Trophoblast cell (in vitro differentiated cells and primary cell): ENCODE measurements at places on chromosomes 12 and 14.

- peak; percentile 82 for DNase-seq
Measured at GRCh38 chr12:115710104-115710564, 567.4 kb downstream of the MED13L start.

DNA sequence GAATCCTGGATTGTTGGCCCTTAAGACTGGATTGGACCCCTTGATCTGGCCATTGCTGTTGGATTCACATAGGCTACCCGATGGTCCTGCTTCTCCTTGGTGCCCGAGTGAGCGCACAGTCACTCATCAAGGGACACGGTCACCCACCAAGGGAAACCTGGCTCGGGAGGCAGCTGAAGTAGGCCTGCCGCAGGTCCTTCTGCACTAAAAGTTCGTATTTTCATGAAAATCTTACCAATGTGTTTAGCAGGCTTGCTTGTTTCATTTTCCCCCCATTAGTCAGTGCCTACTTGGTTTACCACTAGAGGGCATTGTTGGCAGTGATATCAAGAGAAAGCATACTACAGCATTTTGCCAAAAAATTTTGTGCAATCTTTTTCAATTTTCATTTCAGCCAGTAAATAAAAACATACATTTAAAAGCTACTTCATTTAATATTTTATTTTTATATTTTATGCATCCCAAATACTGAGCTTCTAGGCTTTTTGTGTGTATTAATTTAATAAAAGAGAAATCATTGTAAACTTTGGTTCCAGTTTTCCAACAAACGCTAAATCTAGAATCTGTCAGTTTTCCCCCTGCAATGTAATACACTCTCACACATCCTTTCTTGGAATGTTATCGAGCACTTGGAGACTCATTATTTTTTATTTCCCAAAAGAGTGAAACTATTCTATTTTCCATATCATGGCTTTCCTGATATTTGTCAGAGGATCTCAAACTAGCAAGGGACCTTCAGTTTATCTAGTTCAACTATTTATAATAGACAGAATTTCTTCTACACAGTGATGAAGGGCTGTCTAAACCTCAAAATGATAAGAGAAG lies 116.7 kb downstream of the LMNTD1 start:
- peak; percentile 84 for DNase-seq

GRCh38 chr14:100680439-100681051 lies 46.1 kb upstream of the DLK1 start:
- no peak for DNase-seq

DNA sequence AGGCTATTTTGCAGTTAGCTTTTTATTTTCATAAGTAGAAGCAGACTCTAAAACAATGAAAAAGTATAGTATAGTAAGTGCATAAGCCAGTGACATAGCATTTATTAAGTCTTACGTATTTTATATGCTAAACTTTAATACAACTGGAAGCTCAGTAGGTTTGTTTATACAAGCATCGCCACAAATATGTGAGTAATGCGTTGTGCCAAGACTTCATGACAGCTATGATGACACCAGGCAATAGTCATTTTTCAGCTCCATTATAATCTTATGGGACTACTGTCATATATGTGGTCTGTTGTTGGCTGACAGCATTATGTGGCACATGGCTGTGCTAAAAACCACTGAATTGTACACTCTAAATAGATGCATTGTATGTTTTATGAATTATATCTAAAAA lies 40.3 kb downstream of the SLC38A2 start:
- no peak for DNase-seq

DNA sequence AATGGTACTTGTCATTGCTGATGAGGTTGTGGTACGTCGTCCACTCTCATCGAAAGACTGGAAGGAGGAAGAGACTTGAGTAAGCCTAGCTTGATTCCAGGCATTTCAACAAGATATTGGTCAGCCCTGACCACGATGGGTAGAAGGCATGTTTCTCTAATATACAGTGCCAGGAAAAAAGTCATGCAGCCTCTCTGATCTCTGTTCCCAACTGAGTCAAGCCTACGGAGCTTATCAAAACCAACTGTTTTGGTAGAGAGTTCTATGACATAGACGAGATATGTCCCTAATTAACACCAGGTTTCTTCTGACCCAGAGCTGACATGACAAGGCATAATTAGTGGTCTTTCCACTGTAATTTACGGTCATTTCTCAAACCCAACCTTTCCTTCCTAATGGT lies 58.5 kb downstream of the NIN start:
- DNase-seq: no peak

DNA sequence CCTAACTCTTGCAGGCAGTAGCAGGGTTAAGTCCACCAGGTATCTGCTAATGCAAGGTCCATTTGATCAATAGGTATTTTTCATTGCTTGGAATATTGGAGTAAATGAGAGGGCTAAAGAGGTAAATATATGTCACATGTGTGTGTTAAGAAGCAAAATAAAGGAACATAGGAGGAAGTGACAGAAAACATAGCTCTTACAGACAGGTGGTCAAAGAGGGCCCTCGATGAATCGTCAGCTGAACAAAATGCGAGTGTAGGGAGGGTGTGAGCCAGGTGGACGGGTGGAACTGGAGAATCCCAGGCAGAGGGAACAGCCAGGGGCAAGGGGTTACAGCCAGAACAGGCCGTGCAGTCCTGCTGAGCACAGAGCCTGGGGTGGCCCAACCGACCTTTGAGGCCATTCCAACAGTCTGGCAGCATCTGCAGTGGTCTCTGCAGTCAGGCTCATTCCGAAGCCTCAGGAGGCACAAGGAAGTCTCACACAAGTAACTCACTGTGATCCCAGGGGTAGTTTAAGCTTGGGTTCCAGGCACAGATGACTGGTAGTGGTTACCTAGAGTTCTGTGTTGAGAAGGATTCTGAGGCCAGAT lies 43.2 kb downstream of the CCDC88C start:
- no peak for DNase-seq

DNA sequence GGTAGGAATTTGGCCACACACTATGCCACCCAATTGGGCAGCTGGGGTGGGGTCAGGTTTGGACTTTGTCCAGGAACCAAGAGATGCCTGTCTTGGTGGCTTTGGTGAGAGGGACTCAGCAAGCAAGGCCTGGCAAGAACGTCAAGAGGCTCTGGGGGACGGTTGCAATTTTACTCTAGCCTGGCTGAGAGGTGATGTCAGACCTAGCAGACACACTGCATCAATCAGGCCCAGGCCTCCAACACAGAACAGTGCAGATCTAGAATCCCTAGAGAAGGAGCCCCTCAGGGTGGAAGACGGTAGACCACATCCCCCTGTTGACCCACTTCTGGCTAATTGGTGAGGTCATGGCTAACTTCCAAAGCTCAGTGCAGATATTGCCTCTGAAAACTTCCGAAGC lies 1.6 kb upstream of the UNC119B start:
- DNase-seq: no peak

GRCh38 chr14:104294983-104295680 lies 156.7 kb downstream of the KIF26A start:
- DNase-seq: no peak

DNA sequence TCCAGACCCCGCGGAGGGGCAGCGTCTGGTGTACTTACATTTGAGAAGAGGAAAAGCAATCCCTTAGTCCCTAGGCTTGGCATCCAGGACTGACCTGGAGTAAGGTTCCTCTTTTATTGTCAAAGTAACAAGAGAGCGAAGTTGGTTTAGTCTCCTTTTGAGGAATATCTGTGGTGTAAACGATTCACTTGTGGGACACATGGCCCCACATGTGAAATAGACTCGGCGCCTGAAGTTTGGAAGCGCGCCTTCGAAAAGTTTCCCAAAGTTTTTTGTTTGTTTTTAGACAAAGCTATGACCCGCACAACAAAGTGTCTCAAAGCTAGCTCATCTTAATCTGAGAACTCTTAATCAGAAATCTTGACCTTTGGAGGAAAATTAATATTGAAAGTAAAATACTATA lies 744 bp downstream of the STYX start:
- DNase-seq: no peak

DNA sequence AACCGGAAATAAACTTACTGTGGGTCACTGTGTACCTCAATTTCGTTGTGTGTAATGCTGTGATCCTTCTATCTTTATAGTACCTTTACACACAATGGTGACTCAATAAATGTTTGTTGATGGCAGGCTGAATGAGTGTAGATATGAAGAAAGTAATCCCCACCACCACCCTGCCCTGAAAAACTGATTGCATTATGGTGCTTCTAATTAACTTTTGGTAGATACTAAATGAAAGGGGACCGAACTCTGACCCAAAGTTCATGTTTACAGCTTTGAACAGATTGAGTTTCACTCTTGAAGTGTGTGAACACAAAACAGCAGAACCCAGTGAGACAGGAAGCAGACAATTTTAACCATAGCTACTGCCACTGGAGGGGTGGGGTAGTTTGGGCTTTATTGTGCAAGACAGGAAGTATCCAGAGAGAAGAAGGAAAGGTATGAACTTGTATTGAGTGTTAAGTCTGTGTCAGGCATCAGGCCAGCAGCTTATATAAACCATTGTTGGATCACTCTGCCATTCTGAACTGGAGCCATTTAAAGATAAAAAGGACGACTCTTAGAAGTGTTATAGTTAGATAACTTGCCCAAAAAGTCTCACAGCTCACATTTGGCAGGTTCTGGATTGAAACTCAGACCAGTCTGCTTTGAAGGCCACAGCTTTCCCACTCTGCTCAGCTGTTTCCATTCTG lies 197.0 kb upstream of the AMIGO2 start:
- DNase-seq: no peak

DNA sequence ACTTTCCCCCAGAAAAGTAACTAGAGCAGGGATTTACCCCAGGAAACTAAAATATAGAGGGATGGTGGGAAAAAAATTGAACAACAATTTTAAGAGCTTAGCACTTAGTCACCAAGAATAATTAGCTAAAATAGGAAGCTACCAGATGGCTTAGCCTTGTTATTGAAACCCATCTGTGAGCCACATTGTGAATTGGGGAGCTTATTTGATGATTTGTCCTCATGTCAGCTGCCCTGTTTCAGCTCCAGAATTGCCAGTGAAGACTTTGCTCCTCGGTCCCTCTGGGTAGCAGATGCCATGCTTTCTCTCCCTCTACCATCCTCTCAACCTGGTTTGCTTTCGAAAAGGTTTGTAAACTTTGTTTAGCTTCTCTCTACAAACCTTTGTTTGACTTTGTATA lies 67.7 kb upstream of the PTHLH start:
- DNase-seq: no peak

DNA sequence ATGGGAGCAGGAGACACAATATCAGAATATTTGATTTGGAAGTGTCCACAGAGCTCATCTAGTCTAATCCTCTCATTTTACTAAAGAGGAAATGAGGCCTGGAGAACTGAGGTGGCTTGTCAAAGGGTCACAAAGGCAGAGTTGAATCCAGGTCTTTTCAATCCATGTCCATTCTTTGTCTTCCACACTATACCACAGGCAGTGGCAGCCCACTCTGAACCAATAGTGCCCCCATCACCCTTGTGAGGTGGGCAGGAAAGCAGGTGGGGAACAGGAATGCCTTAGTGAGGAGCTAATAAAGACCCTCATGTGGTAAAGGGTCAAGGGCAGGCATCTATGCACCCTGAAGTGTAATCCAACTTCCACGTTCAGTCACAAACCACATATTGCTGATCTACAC lies 134.8 kb upstream of the EGLN3 start:
- no peak for DNase-seq

DNA sequence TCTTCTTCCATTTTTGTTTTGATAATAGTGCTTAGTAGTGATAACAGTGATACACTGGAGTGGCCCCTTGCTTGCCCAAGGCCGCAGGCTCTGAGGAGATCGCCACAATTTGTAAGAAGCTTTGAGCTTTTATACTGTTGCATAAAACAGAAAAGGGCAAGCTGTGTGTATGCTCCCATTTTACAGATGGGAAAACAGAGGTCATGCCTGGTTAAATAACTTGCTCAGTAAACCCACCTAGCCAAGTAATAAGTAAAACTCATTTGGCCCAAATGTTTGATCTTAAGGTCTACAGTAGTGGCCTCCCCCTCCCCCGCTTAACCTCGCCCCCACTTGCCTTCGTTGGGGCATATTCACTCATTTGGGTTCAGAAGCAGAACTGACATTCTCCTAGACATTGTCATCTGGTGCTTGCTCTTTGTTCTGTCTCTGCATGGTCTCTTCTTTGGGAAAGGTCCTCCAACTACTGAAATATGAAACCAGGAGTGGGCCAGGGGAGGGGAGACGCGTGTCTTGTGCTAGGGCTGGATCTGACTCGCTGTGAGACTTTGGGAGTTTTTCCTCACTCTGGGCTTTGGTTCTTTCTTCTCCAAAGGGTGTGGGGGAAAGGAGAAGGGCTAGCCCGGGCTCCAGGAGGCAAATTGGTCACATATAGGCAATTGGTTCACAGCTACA lies 88.1 kb downstream of the PAPOLA start:
- no peak for DNase-seq

DNA sequence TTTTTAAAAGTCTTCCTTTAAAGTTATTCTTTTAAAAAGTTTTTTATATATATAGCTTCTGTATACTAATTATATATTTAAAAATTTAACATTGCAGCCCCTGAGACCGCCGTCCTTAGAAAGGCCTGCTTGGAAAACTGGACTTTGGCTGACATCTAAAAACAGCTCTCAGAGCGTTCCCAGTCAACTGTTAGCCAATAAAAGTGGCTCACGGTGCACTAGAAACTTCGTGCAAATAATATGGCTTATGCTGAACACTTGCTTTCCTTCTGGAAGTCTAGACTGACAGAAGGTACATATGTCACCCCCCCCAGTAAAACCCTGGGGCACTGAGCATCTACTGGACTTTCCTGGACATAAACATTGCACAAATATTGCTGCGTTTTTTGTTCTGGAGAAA lies 115.0 kb downstream of the KIF21A start:
- DNase-seq: peak; percentile 37

DNA sequence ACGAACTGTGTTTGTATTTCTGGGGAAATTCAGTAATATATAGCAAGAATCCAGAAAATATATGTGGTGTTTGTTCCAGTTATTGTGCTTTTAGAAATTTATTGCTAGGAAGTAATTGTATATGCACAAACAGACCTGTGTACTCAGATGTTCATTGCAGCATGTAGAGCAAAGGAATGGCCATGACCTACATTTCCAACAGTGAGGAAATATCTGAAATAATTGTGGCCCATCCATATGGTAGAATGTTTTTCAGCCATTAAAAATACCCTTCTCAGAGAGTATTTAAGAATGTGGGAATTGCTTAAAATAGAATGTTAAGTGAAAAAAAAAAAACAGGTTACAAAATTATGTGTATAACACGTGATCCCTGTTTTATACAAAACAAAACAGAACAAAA lies 77.3 kb downstream of the TMX1 start:
- DNase-seq: no peak

GRCh38 chr12:113173081-113173698 lies 12.1 kb downstream of the DDX54 start:
- no peak for DNase-seq

- no peak for DNase-seq
Measured at GRCh38 chr14:101588990-101589389, 27.7 kb downstream of the DIO3 start.

GRCh38 chr12:10205220-10205807 lies 7.4 kb upstream of the GABARAPL1 start:
- peak; percentile 95 for DNase-seq

- DNase-seq: no peak
Measured at GRCh38 chr12:102427543-102427941, 52.8 kb downstream of the IGF1 start.

- DNase-seq: no peak
Measured at GRCh38 chr12:3160081-3160480, 82.9 kb downstream of the TSPAN9 start.
